Activated CD8-positive, alpha-beta memory T cell treated with anti-CD3 and anti-CD28 coated beads for 1 hour (primary cell): ENCODE measurements at places on chromosomes 4 and X.

DNA sequence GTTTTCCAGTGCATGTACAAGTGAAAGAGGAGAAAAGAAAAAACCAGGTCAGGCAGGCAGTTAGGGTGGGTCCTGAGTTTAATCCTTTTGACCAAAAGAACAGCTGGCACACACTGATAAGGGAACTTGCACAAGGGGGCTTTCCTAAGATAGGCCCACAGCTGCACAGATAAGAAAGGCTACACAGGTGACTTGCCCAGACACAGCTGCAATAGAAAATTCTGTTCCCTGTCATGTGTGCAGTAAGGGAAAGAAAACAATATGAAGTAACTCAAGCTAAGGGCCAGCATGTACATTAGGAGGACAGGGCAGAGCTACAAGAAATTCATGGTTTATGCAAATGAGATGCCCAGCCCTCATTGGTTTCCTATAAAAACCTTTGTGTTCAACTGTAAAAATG is 32.9 kb downstream of the LUZP4 start:
- no peak for DNase-seq

GRCh38 chr4:18007625-18008024 is 13.9 kb downstream of the LCORL start:
- no peak for DNase-seq

- DNase-seq: no peak
Measured at GRCh38 chr4:113455061-113455460, 306.5 kb downstream of the CAMK2D start.

- no peak for DNase-seq
Measured at GRCh38 chr4:142396279-142396678, 449.8 kb downstream of the INPP4B start.

- DNase-seq: no peak
Measured at GRCh38 chrX:78074088-78074487, 30.0 kb upstream of the PGK1 start.

- DNase-seq: no peak
Measured at GRCh38 chrX:113330416-113330815, 489.8 kb upstream of the AMOT start.

- no peak for DNase-seq
Measured at GRCh38 chrX:150228431-150228830, 134.7 kb upstream of the MAMLD1 start.

DNA sequence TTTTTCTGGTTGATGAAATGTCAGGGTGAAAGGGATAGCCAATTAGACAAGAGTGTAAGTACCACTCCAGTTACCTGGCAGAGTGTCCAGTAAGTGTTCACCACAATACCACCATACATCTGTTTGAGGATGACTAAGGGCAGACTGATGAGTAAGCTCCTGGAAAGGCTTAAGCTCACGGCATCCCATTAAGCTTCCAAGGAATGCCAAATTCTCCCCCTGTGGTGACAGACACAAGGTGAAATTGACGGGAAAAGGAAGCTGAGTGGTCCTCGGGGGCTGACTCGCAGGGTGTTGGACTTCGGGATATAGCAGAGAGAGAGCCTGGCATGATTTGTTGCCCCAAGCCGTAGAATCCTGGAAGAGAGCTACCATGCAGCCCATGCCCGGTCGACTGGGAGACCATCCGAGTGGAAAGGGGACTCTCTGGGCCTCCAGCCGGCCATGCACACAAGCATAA is 7.6 kb upstream of the BST1 start:
- no peak for DNase-seq

DNA sequence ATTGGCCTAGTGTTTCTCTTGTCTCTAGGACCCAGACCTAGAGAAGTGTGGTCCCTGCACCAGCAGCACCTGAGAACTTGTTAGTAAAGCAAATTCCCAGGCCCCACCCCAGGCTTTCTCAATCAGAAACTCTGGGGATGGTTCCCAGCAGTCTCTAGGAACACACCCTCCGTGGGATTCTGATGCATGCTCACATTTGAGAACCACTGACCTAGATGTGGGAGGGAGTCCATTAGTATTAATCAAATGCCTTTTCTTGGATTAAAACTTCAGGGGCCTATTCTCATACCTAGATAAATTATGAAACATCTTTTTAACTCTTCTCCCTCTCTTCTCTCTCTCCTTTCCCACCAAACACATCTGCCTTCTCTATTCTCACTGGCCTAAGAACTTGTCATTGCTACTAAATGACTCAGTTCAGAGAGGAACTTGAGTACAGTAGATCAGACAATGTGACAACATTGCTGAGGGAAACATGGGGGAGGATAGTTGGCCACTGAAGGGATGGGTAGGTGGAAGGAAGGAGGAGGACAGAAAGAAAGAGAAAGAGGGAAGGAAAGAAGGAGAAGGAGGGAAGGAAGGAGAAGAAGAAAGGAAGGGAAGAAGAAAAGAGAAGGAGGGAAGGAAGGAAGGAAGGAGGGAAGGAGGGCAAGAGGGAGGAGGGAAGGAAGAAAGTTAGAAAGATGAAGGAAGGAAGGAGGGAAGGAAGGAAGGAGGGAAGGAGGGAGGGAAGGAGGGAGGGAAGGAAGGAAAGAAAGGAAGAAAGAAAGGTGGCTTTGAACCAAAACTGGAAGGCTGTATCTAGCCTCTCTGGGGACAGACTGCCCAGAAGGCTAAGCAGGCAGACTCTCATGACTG is 132.7 kb upstream of the MAP3K15 start:
- DNase-seq: no peak

- no peak for DNase-seq
Measured at GRCh38 chr4:96092151-96092705, 252.3 kb downstream of the PDHA2 start.

- no peak for DNase-seq
Measured at GRCh38 chr4:76233967-76234678, 17.4 kb upstream of the FAM47E start.

GRCh38 chrX:2917767-2918166 is 11.4 kb downstream of the ARSD start:
- DNase-seq: no peak

DNA sequence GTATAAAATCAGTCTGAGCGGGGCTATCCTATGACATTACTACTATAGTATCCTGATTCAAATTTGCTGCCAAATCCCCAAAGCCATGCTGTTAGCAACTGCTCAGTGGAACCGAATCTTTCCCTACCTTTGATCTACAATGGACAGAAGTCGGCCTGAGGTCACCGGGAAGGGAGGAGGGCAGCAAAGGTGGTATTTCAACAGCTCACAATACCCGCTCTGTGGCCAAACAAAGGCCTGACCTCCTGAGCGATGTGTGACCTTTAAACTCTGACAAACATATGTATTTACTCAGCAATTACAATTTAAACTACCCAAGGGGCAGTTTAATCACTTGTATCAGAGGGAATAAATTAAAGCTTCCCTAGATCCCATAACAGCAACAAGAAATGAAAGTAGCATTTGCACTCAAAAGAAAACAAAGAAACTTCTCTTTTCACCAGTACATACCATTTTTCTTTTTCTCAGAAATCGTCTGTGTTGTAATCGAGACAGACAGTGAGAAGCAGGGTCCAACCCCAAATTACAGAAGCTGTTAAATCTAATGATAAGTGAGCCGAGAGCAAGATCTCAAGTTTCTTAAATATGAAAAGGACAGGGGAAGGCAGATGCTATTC is 11.6 kb upstream of the TMEM128 start:
- no peak for DNase-seq

GRCh38 chrX:136736690-136737089 is 44.0 kb downstream of the ARHGEF6 start:
- no peak for DNase-seq

DNA sequence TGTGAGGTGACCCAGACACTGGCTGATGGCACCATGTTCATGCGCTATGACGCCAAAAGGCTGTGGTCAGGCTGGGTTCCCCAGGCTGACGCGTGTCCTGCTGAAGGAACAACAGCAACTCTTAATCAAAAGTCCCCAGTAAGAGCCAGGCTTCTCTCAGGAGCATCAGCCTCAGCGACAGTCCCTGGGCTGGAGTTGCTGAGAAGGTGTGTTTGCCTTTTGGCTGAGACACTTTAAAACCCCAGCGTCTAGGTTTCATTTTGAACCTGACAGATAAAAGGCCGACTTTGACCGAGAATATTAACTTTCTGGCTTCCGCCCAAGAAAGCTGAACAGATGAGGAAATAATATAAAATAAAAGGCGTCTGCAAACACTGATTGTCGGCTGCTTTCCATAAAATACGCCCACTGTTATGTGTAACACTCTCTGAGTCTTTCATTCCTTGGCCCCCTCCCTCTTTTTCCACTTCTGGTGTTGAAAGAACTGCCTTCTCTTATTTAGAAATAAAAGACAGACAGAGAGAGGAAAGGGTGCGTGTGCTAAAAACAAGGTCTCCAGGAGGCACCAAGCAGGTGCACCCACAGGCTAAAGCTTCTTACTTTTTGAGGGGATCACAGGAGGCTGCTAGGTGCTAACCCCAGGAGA is 373.6 kb downstream of the MID1IP1 start:
- DNase-seq: no peak

DNA sequence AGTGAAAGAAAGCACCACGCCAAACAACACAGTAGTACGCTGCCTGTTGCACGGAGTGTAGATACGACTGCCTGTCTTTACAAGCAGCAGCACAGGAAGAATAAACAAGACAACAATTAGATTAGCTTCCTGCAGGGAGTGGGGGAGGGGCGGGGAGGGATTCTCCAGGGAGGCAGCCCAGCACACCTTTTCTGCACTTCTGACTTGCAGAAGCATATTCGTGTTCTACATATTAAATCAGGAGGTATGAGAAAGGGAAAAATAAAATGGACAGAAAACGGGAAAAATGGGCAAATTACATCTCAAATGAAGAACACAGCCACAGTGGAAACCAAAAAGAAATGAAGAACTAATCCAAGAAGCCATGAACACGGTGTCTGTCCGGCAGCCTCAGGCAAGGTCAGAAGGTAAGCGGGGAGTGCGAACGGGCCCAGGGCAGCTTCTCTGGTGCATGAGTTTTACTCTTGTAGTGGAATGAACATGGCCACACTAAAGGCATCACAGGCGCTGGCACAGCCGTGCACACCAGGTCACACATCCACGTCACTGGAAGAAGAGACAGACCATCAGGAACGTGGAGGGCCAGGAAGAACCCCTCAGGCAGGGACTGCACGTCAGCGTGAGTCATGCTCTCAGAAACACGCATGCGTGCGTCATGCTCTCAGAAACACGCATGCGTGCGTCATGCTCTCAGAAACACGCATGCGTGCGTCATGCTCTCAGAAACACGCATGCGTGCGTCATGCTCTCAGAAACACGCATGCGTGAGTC is 20.1 kb upstream of the ADRA2C start:
- DNase-seq: no peak

- DNase-seq: no peak
Measured at GRCh38 chrX:140701480-140701879, 8.1 kb upstream of the LINC00632 start.

GRCh38 chr4:23934915-23935314 is 45.1 kb upstream of the PPARGC1A start:
- DNase-seq: no peak

DNA sequence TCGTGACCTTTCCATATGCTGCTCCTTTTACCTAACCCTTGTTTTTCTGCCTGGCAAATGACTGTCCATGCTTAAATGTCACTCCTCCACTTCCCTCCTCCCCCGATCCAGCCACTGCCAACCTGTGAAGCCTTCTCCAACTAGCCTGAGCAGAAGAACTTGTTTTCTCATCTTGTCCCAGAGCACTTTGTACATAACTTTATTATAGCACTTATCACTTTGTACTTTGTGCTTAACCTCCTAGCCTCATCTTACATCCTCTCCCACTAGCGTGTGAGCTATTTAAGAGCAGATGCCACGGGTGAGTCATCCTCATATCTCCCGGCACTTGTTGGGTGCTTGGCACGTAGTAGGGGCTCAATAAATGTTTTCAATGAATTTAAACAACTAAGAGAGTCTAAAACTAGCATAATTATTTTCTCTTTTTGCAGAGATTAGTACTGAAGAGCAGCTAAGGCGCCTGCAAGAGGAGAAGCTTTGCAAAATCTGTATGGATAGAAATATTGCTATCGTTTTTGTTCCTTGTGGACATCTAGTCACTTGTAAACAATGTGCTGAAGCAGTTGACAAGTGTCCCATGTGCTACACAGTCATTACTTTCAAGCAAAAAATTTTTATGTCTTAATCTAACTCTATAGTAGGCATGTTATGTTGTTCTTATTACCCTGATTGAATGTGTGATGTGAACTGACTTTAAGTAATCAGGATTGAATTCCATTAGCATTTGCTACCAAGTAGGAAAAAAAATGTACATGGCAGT is 46.9 kb downstream of the XIAP start:
- no peak for DNase-seq

- no peak for DNase-seq
Measured at GRCh38 chr4:120065974-120066516, 603 bp downstream of the MAD2L1 start.

GRCh38 chr4:121070696-121071639 is 1.4 kb downstream of the NDNF start:
- no peak for DNase-seq

DNA sequence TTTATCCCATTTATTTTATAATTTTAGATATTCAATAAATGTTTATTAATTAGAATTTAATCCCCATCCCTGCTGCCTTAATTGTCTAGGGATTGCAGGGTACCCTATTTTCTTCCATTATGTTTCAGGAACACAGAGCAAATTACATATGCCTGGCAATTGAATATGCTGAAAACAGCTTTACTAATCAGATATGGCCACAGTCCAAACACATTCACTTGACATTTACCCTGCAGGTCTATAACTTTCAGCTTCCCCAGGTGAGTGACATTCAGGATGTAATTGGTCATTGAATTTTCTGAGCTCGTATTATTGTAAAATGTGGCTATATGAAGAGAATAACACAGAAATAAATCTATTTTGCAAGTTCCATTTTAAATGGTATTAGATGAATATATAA is 218.7 kb upstream of the NDST4 start:
- DNase-seq: no peak

DNA sequence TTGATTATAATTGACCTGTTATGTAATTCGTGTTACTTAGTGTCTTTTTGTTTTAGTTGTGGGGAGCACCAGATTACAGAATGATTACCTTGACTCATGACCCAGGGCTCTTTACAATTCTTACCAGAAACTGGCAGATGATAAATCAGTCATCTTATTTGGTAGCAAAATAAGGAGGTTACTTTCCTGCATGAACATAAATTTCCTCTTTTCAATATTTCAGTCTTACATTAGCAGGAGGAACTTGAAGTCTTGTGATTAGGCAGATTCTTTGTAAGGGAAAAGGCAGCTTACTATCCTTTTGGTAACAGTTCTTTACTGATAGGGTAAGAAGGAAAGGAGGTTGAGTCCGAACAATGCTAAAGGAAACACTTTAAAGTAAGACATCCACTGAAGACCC is 26.0 kb upstream of the SLC25A5 start:
- DNase-seq: no peak

DNA sequence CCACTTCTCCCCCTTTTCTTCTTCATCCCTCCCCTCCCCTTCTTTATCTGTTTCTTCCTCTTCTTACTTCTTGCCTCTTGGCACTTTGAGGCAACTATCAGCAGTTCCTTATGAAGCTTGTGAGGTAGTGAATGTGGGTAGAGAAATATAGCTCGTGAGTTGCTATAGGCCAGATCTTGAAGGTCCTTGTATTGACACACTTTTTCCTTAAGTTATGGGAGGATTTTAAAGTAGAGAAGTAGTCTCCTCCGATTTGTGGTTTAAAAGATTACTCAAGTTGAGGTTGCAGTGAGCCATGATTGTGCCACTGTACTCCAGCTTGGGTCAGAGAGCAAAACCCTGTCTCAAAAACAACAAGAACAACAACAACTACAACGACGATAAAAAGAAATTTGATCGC is 3.4 kb upstream of the RRAGB start:
- DNase-seq: no peak
